ENCODE measurements at places on chromosomes 13 and 19.

- DNase-seq = no peak
Observed at GRCh38 chr13:30355384-30355699, 48.0 kb upstream of the KATNAL1 start.

- no peak for DNase-seq
Observed at GRCh38 chr13:82058364-82058763, 1717.4 kb upstream of the SPRY2 start.

DNA sequence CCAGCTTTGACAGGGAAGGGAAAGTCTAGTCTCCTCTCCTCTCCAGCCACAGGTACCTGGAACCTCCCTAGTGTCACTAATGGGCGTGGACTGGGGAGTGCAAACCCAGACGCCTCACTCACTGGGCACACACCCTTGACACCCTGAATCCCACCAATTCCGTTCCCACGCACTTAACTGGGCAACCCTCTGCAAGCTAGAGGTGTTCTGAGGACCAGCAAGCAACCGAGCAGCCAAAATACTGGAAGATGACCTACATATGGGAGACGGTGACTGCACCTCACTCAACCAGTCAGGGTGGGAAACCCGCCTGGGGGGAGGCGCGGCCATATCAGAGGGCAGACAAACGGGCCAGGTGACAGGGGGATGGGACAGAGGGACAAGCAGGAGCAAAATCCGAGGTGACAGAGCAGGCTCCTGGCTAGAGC lies 991 bp downstream of the ABHD17A start:
- no peak for DNase-seq

GRCh38 chr19:34994643-34995541 lies 5.2 kb upstream of the GRAMD1A start:
- DNase-seq = no peak

- no peak for DNase-seq
Observed at GRCh38 chr13:92767468-92767867, 459.1 kb upstream of the GPC6 start.

DNA sequence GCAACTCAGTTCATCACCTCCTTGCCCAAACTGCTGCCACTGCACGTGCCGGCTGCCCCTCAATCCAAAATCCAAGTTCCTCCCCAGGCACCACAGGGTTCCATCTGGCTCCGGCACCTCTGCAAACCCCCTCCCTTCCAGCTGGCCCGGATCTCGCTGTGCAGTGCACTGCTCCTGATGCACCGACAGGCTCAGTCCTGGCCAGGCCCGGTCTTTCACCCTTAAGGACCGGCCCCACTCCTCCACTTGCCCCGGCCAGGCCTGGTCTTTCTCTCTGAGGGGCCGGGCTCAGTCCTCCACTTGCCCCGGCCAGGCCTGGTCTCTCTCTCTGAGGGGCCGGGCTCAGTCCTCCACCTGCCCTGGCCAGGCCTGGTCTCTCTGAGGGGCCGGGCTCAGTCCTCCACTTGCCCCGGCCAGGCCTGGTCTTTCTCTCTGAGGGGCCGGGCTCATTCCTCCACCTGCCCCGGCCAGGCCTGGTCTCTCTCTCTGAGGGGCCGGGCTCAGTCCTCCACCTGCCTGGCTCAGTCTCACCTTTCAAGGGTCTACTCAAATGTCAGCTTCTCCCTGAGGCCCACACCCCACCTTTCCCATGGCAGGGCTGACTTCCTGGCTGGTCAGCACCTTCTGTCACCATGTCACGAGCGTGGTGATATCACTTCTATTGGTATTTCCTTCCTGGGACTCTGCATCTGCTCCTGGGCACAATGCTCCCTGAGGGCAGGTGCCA lies 6.9 kb downstream of the ZNF787 start:
- no peak for DNase-seq

DNA sequence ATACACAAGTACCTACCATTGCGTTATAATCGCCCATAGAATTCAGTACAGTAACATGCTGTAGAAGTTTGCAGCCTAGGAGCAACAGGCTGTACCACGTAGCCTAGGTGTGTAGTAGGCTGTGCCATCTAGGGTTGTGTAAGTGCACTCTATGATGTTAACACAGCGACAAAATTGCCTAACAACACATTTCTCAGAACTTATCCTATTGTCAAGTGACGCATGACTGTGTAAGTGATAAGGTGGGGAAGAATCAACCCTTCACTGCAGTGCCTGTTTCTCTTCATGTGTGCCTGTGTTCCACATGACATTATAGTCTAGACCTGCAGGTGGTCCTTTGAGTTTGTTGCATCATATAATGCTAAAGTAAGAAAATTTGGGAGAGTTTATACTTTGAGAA lies 94.0 kb downstream of the PCDH9 start:
- DNase-seq = no peak

DNA sequence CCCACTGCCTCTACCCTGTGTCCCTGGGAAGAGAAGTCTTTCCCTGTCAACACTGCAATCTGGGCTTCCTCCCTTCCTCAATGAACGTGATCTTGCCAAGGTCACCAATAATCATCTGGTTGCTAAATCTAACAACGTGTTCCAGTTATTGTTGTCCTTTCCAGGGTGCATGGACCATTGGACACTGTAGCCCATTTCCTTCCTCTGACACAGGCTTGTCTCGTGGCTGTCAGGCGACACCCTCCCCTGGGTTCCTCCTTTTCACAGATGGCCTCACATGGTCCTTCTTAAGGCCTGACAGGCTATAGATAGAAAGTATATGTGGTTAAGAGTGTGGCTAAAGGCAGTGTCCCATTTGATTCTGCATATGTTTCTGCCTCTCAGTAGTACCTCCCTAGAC lies 67.7 kb upstream of the STARD13 start:
- DNase-seq = no peak

GRCh38 chr19:37817180-37817981 lies 38.0 kb upstream of the ZNF573 start:
- DNase-seq = peak; percentile 52

DNA sequence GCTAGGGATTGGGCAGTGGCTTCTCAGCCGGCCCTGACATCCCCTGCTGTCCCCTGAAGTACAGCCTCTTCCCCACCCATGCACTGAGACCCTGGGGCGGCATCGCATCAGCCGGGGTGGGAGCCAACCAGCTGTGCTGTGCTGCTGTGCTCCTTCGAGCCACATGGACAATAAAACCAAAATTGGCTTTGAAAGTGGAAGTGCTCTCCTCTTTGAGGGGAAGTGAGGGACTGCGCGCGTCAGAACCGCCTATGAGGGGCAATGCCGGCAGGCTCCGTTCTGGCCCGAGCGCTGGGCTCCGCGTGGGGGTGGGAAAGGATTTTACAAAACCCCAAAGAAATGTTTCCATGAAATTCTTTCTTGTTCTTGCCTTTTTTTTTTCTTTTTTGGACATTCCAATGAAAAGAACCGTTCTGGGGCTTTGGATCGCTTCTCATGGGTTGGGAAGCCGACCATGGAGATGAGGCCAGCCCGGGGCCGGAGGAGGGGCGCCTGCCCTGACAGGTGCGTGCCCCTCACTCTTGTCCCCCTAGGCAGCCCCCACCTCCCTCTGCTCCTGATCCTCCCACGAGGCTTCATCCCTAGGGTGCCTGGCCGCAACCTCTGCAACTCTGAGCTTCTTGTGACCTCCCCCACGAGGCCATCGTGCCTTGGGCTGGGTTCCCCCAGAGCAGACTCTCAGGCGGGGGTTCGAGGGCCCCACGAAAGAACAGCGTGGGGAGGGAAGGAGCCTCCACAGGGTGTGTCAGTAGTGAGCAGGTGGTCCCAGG lies 22.6 kb downstream of the KLHL26 start:
- no peak for DNase-seq

DNA sequence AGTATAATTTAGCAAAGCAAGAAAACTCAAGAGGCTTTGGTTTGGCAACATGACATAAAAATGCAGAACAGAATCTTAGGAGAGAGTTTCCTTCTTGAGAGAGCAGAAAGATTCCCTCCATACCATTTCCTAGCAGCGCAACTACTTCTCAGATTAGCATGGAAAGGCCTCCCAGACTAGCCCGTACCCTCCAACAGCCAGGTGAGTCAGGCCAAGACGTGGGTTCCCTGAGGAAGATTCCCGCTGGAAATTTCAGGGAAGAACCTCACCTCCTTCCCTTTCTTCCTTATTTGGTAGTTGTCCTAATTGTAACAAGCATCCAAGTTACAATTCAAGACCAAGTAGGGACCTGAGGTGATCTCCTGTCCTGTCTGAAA lies 12.3 kb downstream of the COL4A2 start:
- DNase-seq = no peak

Data from hippocampal formation (tissue), 2 donors.